Upper lobe of left lung (tissue), 6 donors: ENCODE measurements at places on chromosomes 1 and 21. TPM values are rescaled to one million over a fixed set of nuclear protein-coding genes. Genes with fewer than 3 reads are reported as not detected.
A peak's percentile ranks its signal among the peaks of the same experiment; 100 is the strongest.

- DNase-seq: no peak
Observed at GRCh38 chr1:10132852-10133251, 77.5 kb upstream of the KIF1B start.

DNA sequence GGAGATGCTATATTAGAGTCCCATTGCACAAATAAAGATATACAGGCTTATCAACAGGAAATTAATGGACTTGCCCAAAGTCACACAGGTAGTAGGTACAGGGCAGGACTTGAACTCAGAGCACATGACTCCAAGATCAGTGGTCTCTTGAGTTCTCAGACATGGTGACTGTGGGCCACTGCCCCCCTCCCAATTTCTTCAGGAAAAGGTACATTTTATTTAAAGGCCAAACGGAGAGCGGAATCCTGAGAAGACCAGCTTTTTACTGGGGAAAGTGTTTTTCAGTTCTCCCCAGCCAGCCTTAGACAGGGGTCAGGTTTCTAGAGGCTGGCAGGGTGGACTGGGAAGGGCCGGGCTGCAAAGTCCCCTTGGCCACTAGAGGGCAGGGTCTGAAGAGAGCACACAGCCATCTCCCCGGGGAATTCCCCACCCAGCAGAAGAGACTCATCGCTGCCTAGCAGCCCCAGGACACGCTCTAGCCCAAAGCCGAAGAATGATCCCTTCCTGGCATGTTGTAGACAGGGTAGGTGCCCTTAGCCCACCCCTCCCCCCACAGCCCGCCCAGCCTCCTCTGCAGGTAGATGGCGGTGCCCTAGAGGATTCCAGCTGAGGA, 29.7 kb downstream of the ACP6 start:
- DNase-seq: peak; percentile 84

The BRINP2 gene
- total RNA-seq: not detected

DNA sequence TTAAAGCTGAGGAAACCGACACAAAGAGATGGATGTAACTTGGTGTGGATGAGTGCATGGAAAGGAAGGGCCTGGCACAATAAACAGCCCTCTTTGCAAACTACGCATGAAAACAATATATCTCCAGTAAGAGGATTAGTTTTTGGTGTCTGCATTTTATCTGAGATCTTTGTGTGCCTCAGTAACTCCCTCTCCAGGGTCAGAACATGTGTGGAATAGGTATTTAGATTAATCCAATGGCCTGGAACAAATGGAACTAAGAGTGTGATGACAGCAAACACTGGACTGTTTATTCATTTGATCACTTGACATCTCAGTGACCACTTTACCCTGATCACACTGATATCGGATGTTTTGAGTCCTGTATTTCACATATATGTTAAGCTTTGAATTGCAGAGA, 45.3 kb downstream of the AKNAD1 start:
- DNase-seq: no peak

The NEK2 gene
- total RNA-seq: 1.5 TPM

The PGLYRP4 gene
- total RNA-seq: not detected

GRCh38 chr1:234907208-234907939, 221.3 kb downstream of the TOMM20 start:
- DNase-seq: no peak

GRCh38 chr1:106875622-106876021, 180.9 kb upstream of the PRMT6 start:
- DNase-seq: no peak

The B3GALT5 gene
- total RNA-seq: under 0.01 TPM

DNA sequence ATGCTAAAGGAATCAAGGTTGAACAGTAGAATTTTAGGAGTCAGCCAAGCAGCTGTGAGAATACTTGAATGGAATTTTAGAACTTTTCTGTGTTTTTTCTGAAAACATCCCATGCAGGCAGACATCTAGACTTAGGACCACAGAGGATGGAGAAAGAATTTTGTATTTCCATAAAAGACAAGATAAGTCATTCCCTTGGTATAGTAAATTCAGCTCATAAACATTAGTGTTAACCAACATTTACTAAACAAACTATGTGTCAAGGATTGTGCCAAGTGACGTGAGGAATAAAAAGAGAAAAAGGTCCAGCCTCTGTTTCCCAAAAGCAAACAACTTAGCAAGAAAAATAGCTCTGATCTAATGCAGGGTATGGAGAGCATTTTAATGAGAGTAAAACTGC, 210.2 kb upstream of the NR5A2 start:
- no peak for DNase-seq

GRCh38 chr1:224736619-224737352, 120.7 kb downstream of the CNIH3 start:
- no peak for DNase-seq

The TCHHL1 gene
- not detected for total RNA-seq

The NOTCH2 gene
- 119 TPM for total RNA-seq

The UBASH3A gene
- not detected for total RNA-seq

DNA sequence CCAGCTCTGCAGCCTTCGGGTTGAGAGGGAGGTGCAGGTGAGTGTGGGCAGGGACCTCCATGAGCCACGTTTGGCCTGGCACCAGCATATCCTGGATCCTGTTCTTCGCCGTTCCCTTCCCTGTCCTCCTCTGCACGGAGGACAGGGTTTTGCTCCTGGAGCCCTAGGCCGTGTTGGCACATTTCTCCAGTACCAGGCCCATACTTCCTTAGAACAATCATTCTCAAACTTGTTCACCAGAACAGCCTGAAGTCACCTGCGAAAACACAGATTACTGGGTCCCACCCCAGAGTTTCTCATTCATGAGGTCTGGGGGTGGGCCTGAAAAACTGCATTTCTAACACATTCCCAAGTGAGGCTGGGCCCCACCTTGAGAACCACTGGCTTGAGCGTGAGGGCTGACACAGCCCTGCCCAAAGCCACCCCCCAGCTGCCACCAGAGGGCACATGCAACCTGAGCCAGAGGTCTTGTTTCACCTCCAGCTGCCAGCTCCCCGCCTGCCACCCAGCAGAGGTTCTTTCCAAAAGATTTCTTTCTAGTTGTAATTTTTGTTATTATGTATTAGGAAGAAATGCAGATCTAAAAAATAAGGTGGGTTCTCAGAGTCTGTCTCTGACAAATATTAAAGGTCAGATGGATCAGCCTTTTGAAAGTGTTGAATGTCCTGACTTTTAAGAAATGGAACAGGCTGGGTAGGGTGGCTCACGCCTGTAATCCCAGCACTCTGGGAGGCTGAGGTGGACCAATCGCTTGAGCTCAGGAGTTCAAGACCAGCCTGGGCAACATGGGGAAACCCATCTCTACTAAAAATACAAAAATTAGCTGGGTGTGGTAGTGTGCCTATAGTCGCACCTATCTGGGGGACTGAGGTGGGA, 39.6 kb upstream of the LDLRAP1 start:
- peak; percentile 59 for DNase-seq

GRCh38 chr1:53470155-53470554, 11.0 kb downstream of the DMRTB1 start:
- peak; percentile 94 for DNase-seq

The DNALI1 gene
- total RNA-seq: 12.3 TPM

The SIK1 gene
- total RNA-seq: 31.9 TPM

The NBPF12 gene
- 12.2 TPM for total RNA-seq

The GBP2 gene
- 124 TPM for total RNA-seq

The DYNLT4 gene
- 5.3 TPM for total RNA-seq

DNA sequence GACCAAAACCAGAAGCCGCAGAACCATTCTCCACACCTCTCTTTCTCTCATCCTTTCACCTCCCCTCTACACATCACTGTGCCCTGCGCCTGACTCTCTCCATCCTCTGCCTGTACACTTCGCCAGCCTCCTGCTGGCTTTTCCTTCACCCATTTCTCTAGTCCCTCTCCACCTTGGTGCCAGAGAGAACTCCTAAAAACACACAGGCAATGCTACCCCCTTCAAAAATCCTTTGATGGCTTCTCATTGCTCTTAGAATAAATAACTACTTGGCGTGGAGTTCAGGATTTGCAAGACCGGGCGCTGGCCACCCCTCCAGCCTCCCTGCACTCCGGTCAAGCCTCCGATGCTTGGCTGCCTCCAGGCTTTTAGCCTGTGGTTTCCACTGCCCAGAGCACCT, 8.6 kb downstream of the CRABP2 start:
- DNase-seq: no peak

GRCh38 chr1:218412171-218412570, 67.0 kb downstream of the TGFB2 start:
- no peak for DNase-seq

DNA sequence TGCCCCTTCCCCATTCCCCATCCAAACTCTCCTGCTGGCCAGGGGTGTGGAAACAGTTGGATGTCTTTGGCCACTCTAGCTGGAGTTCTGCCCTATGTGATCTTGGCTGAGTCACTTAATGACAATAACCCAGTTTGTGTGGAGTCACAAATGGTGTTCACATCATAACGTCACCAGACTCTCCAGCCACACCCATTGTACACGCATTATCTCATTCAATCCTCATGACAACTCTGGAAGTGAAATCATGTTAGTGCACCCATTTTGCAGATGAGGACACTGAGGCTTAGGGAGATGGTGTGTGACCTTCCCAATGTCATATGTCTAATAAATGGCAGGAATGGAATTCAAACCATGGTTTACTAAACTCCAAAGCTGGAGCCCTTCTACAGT, 1.2 kb upstream of the CDA start:
- DNase-seq: no peak

DNA sequence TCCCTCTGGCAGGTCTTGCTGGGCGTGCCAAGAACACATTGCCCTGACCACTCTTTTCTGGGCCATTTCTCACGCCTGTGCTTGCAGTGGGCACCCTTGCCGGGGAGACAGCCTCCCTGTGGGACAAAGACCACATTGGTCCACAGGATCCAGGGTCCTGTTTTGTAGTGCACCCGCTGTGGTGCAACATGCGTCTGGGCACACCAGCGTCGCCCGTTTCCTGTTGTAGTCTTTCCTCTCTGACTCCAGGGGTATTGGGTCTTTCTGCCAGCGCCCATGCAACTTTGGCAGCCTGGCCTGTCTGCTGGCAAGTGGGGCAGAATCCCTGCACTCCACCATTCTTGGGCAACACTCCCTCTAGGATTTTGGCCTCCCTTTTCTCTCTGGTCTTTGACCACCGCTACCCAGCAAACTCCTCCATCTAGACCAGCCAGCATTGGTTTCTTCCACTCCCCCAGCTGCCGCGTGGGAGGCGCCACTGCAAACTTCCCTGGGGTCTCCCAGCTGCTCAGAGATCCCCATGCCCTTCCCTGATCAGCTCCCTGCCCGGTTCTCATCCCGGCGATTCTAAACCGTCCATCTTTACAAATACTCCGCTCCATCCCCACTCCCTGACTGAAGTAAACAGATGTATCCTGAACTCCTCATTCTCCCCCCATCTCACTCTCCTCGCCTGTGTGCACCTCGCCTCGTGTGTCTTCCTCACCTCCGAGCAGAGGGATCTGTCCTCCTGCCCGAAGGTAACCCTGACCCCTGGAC, 1.2 kb upstream of the TPRG1L start:
- DNase-seq: no peak

The CD34 gene
- total RNA-seq: 22.8 TPM

GRCh38 chr1:205922314-205922713, 20.9 kb downstream of the SLC26A9 start:
- no peak for DNase-seq

GRCh38 chr21:45071078-45071873, 3.1 kb upstream of the ADARB1 start:
- DNase-seq: no peak
